ENCODE measurements at places on chromosomes 12 and 14.

DNA sequence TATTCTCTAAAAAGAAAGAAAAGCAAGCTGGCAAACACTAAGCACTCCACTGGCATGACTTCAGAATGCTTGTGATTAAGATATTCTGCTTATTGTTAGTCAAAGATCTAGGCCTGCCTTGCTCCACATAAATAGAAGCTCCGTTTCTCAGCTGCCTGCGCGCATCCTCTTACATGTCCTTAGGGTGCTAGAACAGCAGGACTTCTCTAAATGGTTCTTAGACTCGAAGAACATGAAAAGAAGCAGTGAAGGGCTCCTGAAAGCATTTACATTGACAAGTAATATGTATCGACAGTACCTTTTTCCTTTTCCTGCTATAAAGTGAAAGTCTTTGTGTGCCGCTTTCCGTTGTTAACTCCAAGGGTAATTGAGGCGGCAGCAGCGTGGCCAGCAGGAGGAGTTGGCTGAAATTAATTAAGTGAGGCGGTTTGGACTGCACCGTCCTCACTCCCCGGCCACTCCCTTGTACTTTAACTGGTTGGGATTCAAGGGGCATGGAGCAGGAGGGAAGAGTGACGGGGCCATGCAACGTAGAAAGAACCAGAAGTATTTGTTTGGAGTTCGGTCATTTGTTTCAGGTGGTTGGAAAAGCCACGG lies 34.2 kb upstream of the OTX2 start:
- no peak for DNase-seq

- no peak for DNase-seq
Measured at GRCh38 chr12:72612171-72612570, 340.0 kb downstream of the TRHDE start.

DNA sequence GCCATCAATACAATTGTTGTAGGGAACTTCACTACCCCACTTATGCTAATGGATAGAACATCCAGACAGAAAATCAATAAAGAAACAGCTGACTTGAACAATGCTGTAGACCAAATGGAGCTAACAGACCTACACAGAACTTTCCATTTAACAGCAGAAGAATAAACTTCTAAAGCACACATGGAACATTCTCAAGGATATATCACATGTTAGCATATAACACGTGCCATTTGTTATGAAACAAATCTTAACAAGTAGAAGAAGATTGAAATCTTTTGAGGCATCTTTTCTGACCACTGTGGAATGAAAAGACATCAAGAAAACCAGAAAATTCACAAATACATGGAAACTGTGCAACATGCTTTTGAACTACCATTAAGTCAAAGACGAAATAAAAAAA lies 62.5 kb upstream of the RNU6-8 start:
- no peak for DNase-seq

GRCh38 chr14:35286003-35286600 lies 6.1 kb upstream of the PSMA6 start:
- DNase-seq: no peak

- no peak for DNase-seq
Measured at GRCh38 chr12:124764451-124764850, 99.2 kb downstream of the SCARB1 start.

DNA sequence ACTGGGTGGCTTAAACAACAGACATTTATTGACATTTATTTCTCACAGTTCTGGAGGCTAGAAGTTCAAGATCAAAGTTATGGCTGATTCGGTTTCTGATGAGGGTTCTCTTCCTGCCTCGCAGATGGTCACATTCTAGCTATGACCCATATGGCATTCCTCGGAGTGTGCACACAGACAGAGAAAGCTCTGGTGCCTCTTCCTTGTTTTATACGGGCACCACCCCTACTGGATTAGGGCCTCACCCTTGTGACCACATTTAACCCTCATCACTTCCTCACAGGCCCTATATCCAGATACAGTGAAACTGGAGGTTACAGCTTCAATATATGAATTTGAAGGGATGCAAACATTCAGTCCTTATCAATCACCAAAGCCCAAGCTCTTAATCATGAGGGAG lies 77.0 kb upstream of the OVCH1 start:
- no peak for DNase-seq

DNA sequence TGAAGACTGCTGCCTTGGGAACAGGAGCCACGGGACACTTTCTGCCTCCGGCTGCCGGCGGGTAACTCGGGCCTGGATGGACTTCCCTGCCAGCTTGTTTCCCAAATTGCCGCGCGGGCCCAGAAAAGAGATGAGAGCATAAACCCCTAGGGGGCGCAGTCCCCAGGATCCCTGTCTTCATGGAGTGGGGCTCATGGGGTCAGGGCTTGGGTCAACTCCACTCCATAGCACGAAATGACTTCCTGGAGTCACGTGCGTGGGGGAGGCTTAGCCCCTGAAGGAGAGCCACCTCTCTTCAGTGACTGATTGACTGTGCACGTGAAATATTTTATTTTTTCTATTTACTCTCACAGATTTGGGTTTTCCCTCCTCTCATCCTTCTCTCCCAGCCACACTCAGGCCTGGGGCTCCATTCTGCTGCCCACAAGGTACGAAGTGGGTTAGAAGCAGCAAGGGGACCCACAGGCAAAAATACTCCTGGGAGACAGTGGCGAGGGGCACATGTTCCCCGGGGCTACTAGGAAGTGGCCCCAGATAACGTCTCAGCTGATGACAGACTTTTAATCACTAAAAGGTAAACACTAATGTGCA lies 10.0 kb downstream of the PGF start:
- DNase-seq: no peak

- DNase-seq: peak; percentile 48
Measured at GRCh38 chr12:26431211-26431610, 235.8 kb downstream of the SSPN start.

DNA sequence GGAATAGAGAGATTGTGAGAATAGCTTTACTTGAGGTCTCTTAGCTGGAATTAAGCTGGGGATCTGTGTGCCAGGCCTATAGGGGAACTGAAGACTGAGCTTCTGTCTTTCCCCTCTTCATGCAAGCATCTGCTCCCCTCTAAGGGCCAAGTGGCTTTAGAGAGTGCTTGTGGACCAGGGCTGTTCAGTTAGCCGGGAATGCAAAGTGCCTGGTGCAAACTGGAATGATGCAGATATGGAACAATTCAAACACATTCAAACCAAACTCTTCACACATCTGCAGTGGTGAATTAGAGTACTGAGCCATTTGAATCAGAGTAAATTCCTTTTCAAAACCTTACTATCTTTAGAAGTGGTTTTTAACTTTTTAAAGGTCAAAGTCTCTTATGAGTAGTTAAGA lies 99.0 kb downstream of the LIN7A start:
- no peak for DNase-seq

DNA sequence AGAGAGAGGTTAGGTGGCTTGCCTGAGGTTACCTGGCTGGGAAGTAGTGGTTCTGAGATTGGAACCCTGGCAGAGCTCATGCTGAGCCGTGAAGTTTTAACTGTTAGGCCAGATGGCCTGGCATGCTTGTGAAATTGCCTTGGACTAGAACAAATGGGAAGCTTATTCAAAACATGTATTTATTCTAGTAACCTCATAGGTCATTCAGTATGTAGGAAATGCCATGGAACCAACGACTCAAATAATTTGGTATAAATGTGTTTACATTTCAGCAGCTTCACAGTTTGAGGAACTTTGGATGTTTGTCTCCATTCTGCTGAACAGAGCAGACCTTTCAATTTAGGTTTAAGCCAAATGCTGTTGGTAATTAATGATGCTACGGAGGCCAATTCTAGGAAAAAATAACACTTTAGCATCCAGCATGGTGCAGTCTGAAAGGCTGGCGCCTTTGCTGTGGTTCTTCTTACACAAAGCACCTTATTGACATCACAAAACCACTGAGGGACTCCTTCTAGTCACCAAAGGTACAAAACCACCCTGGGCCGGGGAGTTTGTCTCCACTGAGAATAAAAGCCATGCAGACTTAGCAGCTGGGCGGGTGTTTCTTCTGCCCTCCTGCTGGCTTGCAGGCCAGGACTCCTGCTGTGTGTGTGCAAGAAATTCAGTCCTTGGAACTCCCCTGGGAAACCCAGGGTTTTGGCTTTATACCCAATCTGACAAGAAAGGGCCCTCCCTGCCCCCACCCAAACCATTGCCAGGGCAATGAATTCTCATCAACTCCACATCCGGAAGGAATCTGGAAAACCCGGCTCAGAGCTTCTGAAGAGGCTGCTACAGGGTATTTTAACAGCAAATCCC lies 64.2 kb downstream of the ELK3 start:
- no peak for DNase-seq

GRCh38 chr12:25020621-25021243 lies 71.8 kb upstream of the BCAT1 start:
- no peak for DNase-seq

- DNase-seq: no peak
Measured at GRCh38 chr14:77660754-77661153, 44.3 kb upstream of the SPTLC2 start.

- no peak for DNase-seq
Measured at GRCh38 chr14:86858591-86858990, 1134.4 kb downstream of the GALC start.

Data from SW480 (cell line).